GOT3 (cell line): ENCODE measurements at places on chromosomes 2 and 18.
A peak's percentile ranks its signal among the peaks of the same experiment; 100 is the strongest.

GRCh38 chr2:177679611-177680605, 287.3 kb downstream of the AGPS start:
- no peak for DNase-seq

DNA sequence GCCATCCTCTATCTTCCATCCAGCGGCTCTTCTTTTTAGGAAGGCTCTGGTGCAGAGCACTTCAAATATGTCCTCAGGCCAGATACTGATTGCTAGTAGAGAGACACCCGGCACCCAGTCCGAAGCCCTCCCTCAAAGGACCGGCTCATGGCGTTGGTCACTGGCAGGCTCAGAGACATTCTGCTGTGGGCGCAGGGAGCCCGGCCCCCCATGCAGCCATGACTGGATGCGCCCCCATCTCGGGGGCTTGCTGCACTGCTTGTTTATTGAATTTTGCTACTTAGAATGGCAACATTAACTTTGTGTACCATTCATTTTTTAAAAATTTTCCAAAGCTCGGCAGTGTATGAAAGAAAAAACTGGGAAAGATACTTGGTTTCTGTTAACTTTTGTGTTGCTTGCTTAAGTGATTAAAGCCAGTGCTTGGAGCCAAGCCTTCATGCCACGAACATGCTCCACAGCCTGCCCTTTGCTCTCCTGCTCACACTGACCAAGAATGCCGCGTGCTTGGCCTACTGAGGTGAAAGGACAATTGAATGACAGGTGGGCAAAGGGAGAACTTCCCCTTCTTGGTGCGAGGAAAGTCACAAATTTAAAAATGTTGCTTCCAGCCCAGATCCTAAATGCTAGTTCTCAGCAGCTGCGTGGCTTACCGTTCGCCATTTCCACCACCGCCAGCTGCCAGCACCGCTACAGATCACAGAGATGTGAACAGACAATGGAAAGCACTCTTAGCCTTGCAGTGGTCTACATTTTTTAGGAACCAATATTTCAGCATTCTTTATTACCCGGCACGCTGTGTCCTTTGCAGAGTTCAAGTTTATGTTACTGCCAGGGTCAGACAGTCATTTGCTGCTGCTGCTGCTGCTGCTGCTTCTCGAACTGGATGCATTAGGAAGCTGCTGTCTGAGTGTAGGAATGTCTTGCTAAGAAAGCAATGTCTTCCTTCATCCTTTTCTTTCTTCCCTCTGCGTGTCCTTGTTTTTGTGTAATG, 76.7 kb downstream of the FAM210A start:
- DNase-seq = no peak

- no peak for DNase-seq
Observed at GRCh38 chr2:146374505-146374904, 1470.3 kb upstream of the ACVR2A start.

- DNase-seq = no peak
Observed at GRCh38 chr18:59383851-59384250, 24.8 kb upstream of the LMAN1 start.

GRCh38 chr18:32595832-32596231, 125.2 kb upstream of the GAREM1 start:
- no peak for DNase-seq

DNA sequence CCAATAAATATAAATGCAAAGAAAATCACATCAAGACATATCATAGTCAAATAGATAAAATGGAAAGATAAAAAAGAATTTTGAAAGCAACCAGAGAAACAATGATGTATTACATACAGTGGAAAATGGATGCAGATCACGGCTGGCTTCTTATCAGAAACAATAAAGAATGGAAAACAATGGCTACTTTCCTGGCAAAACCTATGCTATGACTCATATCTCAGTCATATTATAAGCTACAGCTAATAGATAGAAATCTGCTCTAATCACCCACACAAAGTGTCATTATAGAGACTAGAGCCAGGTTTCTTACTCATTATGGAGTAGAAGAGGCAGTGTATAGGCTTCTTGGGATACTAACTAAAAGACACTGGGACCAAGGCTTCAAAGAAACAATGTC, 93.5 kb upstream of the TACR1 start:
- no peak for DNase-seq

- no peak for DNase-seq
Observed at GRCh38 chr18:74617486-74617885, 19.8 kb downstream of the ZNF407 start.

GRCh38 chr2:144559242-144559641, 39.3 kb upstream of the ZEB2 start:
- no peak for DNase-seq

GRCh38 chr2:122422384-122422991, 667.0 kb downstream of the TSN start:
- DNase-seq = no peak

GRCh38 chr2:174327021-174327840, 7.5 kb upstream of the SP9 start:
- no peak for DNase-seq

GRCh38 chr2:221204699-221205098, 367.4 kb downstream of the EPHA4 start:
- no peak for DNase-seq

GRCh38 chr18:48947092-48947491, 3.7 kb downstream of the SMAD7 start:
- DNase-seq = no peak

DNA sequence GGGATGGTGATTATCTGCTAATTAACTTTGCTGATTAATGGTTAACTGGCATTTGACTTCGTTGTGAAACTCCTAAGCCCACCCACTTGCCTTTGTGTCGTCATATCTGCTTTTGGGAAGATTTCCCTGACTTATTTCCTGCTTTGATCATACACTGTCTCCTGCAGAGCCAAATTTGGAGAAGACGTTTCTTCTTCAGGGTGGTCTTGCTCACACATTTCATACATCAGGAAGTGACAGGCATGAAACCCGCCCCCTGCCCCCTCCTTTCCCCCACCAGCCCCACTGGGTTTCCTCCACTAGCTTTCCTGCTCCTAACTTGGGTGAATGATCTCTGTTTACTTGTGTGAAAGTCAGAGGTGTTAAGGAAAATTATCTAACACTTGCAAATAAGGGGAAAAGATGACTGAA, 300.1 kb downstream of the TSN start:
- no peak for DNase-seq

- no peak for DNase-seq
Observed at GRCh38 chr2:10165861-10166675, 43.5 kb downstream of the RRM2 start.

GRCh38 chr2:161101406-161101805, 58.8 kb upstream of the TANK start:
- no peak for DNase-seq

GRCh38 chr2:54947136-54947535, 103.1 kb downstream of the RTN4 start:
- DNase-seq = no peak

- DNase-seq = no peak
Observed at GRCh38 chr18:60508108-60508507, 135.5 kb upstream of the MC4R start.

GRCh38 chr2:52036024-52036423, 1004.1 kb upstream of the NRXN1 start:
- no peak for DNase-seq

DNA sequence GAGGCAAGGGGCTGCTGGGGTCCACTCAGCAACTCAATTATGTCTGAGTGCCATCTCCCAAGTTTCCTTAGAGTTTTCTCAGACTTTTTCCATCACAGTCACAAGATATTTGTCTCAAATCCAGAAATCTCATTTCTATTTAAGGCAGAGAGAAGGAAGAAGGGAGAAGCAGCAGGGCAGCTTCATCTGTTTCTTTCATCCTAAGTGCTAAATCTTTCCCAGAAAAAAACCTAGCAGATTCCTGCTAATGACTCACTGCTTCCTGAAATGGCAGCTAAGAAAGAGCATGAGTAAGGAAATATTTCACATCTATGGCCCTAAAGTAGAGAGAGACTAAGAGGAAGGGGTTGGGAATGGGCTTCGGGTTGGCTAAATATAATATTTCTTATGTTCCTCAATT, 88.0 kb downstream of the KYNU start:
- DNase-seq = no peak

GRCh38 chr18:76970770-76971559, 148.6 kb downstream of the ZNF236 start:
- no peak for DNase-seq

DNA sequence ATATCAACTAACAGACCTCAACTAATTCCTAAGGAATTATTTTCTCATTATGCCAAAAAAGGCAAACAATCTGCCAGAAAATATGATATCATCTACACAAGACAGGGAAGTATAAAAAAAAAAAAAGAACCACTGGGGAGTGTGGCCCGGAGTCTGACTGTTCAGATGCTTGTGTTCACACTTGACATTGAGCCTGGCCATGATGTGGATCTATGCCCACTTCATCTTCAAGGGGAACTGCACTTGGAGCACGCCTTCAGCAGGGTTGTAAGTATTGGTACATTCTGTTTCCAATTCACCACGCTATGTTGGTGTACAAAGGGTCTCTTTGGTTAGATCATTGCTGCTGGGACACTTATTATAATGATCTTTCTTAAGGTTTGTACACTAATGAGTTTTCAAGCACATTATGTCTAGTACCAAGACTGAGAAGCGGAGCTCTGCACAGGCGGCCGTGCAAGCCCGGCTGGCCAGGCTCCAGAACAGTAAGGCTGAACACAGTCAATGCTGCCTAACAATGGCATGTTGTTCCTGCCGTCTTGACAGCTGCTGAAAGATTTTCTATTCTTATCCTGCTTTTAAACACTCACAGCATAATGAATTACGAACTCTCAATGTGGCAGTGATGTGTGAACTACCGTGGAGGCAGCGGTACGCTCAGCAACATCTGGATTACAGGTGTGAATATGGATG, 788.4 kb upstream of the SOX11 start:
- no peak for DNase-seq

DNA sequence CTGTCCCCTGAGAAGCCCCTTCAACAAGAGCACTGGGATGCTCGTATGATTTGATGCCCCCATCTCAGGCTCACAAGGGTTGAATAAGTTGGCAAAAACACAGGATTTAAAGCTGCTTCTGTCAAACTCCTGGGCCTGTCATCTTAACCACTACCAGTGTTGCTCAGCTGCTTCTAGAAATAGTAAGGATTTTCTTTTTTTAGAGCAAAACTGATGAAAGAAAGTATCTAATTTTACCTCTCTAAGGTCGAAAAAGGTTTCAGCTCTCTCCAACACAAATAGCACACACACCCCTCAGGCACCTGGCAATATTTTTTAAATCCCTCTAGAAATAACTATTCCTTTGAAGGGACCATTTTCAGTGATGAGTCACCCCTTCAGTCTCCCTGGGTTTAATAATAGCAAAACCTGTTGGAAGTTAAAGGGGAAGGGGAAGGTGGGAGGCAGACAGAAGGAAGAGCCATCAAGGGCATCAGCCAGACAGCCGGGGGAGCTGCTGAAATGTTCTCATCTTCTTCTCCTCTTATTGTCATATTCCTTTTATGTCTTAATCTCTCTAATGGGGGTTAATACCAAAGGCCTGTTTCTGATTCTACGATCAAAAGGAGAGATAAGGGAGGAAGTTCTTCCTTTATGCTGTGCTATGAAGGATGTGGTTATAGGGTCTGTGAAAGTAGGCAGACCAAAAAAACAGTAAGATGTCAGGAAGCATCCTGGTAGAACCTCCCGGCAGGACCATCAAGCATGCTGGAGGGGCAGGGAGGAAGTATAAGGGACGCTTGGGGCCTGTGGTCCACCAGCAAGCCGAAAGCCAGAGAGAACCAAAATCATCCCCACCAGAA, 31.9 kb upstream of the SLC35G4 start:
- no peak for DNase-seq

DNA sequence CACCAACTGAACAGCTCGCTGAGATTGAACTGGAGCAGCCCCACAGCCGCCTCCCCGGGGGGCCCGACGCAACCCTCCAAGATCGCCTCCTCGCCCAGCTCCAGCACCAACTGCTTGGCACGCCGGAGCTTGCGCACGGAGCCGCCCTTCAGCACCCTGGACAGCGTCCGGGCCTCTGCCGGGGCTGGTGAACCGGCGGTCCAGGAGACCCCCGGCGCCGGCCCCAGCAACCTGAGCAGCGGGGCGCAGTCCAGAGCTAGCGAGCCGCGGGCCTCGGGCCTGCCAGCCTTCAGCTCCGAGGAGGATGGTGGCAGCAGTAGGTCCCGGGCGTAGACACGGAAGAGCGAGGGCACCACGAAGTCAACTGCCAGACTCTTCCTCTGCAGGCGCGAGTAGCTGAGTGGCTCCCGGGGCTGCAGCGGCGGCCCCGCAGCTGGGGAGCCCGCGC, 1.2 kb downstream of the ALK start:
- DNase-seq = peak; percentile 5

DNA sequence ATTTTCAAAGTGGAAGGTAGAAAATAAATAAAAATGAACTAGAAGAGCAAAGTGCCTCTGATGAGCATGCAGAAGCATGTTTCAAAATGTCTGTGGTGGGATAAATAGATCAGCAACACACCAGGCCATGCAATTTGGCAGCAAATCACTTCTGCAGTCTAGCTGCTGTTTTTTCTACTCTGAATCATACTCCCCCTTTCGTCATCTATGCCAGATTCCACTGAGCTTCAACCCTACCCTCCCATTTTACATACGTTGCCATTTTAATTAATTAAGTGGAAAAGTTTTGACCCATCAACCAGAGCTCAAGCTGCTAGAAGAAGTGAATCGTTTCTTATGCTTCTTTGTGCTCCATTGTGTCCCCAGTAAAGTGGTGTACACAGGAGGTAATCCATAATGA, 79.3 kb downstream of the NRXN1 start:
- DNase-seq = no peak

DNA sequence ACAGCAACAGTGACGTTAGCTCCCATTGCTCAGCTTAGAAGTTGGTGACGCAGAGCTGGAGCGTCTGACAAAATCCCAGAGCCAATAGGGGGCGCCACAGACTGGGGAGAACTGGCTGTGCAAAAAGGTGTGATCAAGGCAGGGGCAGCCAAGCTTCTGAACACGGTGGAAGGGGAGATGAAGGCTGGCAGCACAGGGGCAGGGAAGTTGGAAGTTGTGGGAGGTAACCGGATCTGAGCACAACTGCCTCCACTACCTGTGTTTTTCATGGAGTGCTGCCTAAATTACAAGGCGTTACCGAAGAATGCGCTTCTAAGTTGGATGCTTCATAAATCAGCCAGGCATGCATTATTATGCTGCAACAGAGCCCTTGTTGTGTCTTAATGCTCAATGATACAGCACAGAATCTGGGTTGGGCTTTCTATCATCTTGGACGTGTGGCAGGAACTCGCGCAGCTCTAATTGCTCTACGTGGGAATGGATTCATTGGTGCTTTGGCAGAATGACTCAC, 370.0 kb downstream of the SLC4A3 start:
- no peak for DNase-seq

GRCh38 chr18:72742002-72742401, 125.8 kb downstream of the NETO1 start:
- no peak for DNase-seq

- no peak for DNase-seq
Observed at GRCh38 chr2:172674034-172674967, 61.3 kb upstream of the RAPGEF4 start.

- DNase-seq = no peak
Observed at GRCh38 chr2:71864085-71864484, 283.6 kb downstream of the CYP26B1 start.
